RCC 7860 (cell line): ENCODE measurements at places on chromosomes 4 and X.
A peak's percentile ranks its signal among the peaks of the same experiment; 100 is the strongest.

GRCh38 chrX:10467793-10468192 lies 152.6 kb downstream of the MID1 start:
- DNase-seq = no peak

DNA sequence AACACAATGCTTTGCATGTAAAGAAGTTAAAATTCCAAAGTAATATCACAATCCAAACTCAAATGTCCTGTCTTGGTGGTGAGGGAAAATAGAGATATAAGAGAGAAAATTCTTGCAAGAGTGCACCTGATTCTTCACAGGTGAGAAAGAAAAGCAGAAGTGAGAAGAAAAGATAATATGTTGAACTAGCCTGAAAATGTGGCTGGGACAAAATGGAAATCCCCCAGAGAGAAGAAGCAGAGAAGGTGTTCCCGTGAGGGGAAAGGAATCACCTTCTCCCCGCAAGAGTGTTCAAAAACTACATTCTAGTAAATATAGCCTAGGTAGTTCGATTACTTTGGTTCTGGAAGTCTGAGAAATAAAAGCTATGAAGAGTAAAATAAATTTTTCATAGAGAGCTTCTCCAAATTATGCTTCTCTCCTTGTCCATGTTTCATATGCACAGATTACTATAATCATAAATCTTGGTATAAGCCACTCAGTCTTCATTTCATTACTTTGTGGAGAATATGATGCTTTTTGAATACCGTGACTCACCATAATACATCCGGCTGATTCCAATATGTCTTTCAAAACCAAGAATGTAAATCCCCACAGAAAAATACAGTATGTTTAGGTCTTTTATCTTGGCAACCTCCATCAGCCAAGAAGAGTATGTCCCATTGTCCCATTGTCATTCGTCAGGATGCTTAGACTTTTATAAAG lies 63.1 kb downstream of the COX18 start:
- no peak for DNase-seq

DNA sequence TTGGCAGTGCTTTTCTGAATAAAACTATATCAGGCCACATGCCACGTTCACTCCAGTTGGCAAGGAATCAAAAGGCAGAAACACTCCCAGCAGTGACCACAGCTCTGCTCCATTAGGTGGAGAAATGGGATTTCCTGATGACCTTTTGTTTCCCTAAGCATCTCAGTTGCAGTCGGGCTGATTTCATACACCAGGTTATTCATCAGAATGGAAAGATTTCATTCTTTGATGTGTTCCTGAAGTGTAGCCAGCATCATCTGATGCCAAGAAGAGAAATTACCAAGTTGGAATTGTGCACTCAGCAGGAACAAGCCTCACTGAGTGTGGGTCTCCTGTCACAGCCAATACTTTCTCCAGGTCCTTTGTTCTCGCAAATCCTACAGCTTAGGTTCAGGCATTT lies 193.7 kb downstream of the SPATA18 start:
- DNase-seq = no peak

DNA sequence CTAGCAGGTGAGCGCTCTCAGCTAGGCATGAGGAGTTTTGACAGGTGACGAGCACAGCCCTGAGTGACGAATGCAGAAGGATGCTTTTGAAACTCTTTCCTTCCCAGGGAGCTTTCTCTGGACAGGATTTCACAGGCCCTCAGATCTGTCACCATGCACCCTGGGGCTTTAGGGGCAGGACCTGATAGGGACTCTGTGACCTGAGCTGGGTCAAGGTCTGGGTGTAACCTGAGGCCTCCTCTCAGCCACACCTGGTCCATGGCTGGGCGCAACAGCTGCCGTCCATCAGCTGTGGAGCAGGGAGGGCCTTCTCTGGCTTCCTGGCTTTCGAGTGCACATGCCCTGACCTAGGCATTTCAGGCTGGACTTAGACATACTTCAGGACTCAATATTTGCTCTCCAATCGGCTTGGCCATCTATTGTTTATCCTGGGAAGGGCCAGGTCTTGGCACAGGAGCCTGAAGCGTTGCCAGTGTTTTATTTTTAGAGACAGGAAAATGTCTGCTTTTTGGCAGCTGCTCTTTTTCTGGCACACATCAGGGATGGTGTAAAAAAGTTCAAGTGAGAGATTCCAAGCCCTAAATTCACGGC lies 56.4 kb downstream of the C4orf51 start:
- no peak for DNase-seq

DNA sequence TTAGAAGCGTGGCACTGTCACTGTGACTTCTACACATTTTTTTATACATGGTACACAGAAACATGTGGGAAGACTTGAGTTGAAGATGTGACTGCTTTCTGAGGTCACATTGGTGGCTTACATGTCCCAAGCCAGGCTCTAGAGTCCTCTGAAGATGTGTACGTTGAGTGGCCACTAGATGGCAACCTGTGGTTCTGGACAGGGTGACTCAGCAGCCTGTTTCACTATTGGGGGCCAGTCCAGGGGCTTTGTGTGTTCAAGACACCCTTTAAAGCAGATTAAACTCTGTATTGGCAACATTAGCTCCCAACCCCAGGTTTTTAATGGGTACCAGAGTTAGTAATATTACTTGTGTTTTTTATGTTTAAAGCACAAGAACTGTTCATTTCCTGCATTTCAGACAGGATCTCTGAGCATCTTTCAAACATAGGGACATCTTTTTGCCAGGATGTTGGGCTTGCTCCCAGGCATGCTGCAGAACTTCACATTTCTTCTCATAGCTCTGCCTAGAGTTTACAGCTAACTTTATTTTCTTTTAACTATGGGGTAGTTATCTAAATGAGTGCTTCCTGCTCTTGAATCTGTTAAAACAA lies 53.0 kb downstream of the DCUN1D4 start:
- peak; percentile 58 for DNase-seq

- DNase-seq = no peak
Measured at GRCh38 chrX:78384486-78384885, 57.1 kb upstream of the CYSLTR1 start.

- no peak for DNase-seq
Measured at GRCh38 chr4:73236151-73236550, 22.4 kb downstream of the ANKRD17 start.
